ENCODE measurements at places on chromosomes 5 and 9. TPM values are rescaled to one million over a fixed set of nuclear protein-coding genes. Genes with fewer than 3 reads are reported as not detected.

The ANKRD18B gene
- 0.74 TPM for polyA plus RNA-seq

GRCh38 chr5:147858565-147858964 is 19.9 kb upstream of the SCGB3A2 start:
- H3K4me1 ChIP-seq = no peaks in the 10 kb centered on the region
- H3K36me3 ChIP-seq = no peaks in the 10 kb centered on the region
- no peak overlapping the region for H3K27ac ChIP-seq
- no peak for DNase-seq
- H3K27me3 ChIP-seq = peaks cover 11% of the 10 kb centered on the region

The ADRB2 gene
- polyA plus RNA-seq = 0.09 TPM

DNA sequence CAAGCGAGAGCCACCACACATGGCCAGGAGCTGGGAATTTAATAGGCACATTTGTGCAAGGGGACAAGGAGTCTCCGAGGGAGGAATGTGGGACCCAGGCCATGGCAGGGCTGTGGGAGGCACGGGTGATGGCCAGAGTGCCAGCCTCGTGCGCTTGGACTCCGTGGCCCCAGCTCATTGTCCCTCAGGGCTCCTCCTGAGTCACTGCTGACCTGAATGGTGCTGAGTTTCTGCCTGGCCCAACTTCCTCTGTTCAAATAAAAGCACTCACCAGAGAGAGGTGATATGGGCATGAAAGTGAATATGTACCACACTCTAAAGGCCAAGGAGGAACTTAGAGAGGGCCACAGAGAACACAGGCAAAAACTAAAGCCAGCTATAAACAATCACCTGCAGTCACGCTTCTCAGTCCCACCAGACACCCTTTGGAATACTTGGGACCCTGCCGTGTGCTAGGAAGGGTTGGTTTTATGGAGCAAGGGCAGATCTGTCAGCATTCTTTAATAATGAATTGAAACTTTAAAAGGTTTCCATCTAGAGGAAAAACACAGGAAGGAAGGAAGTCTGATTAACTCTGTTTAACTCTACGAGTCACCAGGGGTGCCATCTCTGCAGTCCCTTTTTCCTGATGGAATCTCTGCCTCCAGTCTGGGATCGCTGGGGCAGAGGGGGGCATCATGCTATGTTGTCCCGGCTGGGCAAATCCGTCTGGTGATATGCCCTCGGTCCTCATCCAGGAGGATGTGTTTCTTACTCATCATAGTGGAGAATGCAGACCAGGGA is 25.1 kb upstream of the UBE2QL1 start:
- no peak overlapping the region for H3K4me3 ChIP-seq
- no peaks in the 10 kb centered on the region for H3K36me3 ChIP-seq
- no peak for DNase-seq
- no peak overlapping the region for H3K27ac ChIP-seq
- no peaks in the 10 kb centered on the region for H3K4me1 ChIP-seq

The SERF1A gene
- polyA plus RNA-seq = 6.8 TPM
